CD4-positive, alpha-beta T cell (primary cell): ENCODE measurements at places on chromosomes 3 and 15.
A peak's percentile ranks its signal among the peaks of the same experiment; 100 is the strongest.

DNA sequence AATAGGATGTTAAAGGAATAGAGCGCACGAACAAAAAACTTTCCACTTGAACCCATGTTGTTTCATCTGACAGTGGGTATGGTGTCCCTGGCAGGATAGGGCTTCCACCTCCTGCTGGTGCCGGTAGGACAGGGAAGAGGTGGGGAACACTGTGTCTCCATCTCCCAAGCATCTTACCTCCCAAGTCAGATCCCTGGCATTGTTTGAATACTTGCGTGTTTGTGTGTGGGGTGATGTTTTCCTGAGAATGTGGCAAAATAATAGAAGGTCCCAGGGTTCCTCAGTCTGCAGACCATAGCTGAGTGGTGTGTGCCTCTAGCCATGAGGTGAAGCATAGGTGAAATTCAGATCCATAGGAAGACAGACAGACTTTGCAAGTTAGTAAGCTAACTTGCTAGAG is 119.4 kb downstream of the IGF1R start:
- no peak for DNase-seq

- DNase-seq, result no peak
Measured at GRCh38 chr3:79314544-79314943, 453.3 kb downstream of the ROBO1 start.

GRCh38 chr3:72766866-72767265 is 81.4 kb downstream of the SHQ1 start:
- DNase-seq, result no peak

DNA sequence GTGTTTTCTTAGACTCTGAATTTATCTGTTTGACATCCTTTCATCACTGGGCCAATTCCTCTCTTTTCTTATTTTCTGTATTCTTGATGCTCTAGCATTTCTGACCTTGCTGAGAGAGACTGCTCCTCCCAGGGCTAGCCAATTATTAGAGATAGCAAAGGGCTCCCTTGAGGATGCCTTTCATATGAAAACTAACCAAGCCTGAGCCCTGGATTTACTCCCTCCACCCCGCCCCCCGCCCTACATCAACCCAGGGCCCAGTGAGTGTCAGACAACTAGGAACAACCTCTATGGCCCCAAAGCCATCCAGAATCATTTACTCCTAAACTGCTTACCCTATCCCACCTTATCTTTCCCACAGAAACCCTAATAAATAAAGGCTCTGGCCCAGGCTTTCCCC is 69.7 kb upstream of the LARS2 start:
- DNase-seq, result no peak

- DNase-seq, result no peak
Measured at GRCh38 chr3:159733194-159733860, 255.3 kb upstream of the IL12A start.

- DNase-seq, result no peak
Measured at GRCh38 chr3:7315037-7315436, 454.1 kb downstream of the GRM7 start.

DNA sequence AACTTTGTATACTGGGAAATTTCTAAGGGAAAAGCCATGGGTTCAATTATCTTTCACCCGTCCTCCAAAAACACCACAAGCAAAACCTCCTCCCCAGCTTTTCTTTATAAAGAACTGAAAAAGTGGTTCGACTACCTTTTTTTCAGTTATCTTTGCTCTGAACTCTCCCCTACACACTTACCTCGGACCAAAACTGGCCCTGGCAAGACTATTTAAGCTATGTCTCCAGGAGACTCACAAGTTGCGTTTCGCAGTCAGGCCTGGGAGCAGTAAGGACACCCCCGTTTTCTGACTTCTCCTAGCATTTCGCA is 645 bp downstream of the COPS2 start:
- DNase-seq, result no peak

DNA sequence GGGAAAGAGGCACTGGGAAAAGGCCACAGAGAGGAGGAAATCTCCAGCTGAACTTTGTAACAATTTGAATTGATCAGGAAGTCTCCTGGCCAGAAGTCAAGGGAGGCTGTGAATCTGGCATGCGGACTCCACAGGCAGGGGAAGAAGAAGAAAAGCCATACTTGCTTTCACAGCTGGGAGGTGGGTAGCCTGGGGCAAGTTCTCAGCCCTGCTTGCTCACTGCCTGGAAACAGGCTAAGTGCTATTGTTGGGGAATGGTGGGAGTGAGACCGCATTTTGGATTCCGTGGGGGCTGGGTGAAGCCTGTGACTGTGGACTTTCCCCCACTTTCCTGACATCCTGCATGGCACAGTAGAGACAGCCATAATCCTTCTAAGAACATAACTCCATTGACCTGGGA is 168.8 kb upstream of the CD96 start:
- no peak for DNase-seq

GRCh38 chr3:12288182-12289129 is at the start of gene PPARG:
Gene PPARG (plus strand): TSS chr3:12289070. CDS start chr3:12379712, 90,642 bp downstream.
- DNase-seq, result peak; percentile 13

DNA sequence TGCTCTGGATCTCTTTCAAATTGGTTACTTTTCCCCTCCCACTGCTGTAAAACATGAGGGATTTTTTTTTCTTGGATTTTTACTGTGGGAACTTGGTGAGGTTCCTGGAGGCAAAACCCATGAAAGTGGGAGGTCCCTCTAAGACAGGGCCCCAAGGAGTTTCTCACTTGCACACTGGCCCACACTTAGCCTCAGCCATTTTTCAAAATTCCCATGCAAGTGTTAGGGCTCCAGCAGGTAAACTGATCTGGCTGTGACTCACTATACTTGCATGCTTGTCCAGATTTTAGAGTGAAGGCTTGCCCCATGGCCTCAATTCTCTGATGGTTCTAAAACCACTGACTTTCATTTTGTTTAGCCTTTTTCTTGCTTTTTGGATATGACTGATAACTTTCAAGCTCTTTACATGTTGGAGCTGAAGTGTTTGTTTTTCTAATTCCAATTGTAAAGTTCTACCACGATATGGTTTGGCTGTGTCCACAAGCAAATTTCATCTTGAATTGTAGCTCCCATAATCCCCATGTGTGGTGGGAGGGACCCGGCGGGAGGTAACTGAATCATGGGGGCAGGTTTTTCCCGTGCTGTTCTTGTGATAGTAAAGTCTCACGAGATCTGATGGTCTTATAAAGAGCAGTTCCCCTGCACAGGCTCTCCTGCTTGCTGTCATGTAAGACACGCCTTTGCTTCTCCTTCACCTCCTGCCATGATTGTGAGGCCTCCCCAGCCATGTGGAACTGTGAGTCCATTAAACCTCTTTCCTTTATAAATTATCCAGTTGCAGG is 37.7 kb downstream of the MCCC1 start:
- no peak for DNase-seq

GRCh38 chr3:27666708-27667107 is 55.4 kb downstream of the EOMES start:
- peak; percentile 17 for DNase-seq

- no peak for DNase-seq
Measured at GRCh38 chr3:28948685-28949084, 332.2 kb upstream of the RBMS3 start.

GRCh38 chr15:38961931-38962330 is 397.3 kb upstream of the RASGRP1 start:
- DNase-seq, result no peak

DNA sequence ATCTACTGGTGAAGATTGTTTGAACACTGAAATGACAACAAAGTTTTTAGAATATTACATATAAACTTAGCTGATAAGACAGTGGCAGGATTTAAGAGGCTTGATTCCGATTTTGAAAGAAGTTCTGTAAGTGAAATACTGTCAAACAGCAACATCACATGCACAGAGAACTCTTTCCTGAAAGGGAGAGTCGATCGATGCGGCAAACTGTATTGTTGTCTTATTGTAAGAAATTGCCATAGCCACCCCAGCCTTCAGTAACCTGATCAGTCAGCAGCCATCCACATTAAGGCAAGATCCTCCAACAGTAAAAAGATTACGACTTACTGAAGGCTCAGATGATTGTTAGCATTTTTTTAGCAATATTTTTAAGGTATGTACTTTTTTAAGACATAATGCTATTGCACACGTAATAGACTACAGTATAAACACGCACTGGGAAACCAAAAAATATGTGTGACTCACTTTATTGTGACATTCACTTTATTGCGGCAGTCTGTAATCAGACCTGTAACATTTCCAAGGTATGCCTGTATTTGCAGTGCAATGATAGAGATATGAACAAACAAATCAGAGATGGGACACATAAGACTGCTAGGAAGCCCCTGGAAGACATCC is 225.6 kb upstream of the UBE2E1 start:
- DNase-seq, result no peak

DNA sequence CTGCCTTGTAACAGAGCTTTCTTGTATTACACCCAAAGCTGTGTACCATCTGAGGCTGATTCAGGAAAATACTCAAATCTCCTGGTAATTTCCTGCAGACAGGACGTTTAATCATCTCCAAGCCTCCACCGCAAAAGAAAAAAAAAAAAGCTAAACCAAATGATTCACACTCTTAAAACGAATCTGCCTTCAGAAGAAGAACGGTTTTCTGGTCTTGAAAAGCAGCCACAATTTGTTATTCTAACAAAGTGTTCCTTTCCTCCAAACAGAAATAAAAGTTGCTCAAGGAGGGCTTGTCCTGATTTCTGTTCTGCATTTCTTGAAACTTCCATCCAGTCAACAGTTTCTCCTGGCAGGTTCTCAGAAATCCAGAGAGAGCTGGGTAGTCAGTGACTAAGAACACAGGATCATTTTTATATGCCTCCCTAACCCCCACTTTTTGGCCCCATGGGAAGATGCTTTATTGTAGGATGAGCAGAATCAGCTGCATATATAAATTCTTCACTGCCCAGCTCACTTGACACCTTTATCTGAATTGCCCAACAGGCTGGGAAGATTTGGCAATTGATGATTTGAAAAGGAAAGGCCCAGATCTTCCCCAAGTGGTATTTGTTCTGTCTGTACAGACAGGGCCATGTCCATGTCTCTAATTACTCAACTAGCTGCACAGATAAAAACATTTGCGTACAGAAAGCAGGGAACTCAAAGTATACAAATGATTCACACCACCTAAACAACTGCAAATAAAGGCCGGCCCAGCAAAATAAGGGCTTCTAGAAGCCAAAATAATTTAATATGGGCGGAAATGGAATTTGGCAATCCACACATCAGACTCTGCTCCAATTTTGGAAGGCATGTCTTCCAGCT is 41.0 kb upstream of the PRICKLE2 start:
- no peak for DNase-seq

DNA sequence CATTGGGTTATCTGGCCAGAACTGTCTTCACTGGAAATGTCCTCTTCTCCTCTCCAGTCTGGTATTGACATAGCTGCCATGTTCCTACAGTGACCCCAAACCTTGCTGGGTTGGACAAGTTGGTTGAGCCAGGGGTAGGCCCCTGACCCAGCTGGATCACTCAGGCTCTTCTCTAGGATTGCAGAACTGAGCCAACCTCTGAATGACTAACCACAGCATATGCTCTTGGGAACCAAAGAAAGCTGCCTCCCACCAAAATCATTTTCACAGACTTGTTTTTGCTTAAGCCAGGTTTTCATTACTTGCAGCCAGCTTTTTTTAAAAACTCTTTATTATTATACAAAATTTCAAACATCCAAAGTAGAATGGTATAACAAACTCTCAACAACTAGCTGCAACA is 41.4 kb downstream of the FSIP1 start:
- no peak for DNase-seq

DNA sequence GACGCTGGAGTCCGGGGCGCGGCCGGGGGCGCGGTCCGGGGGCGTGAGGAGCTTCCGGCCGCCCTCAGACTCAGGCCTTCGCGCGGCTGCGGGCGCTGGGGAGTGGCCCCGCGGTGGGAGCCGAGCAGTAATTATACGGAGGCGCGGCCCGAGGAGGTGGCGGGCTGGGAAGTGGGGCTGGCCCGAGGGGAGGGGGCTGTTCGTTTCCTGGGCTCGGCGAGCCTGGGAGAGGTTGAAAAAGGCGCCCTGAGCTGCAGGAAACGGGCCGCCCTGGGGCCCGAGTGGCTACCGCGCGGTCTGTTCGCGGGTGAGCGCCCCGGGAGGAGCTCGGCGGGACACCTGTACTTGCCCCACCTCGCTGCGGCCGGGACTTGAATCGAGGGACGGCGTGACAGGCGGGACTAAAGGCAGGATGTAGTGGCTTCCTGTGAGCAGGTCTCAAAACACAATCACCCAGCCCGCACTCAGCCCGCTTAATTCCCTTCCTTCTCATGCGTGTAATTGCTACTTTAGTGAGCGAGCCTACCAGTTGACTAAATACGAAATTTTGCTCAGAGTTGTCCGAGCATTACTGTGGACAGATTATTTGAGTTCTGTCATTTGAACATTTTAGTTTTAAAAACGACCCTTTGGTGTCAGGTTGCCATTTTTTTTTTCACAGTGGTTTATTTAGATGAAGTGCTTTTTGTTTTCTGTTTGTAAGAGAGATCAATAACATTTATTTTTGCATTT is 860 bp downstream of the RASA2 start:
- DNase-seq, result peak; percentile 80
